ENCODE measurements at places on chromosomes 4 and X.

- no peak for DNase-seq
Observed at GRCh38 chrX:123731258-123731986, 1.4 kb downstream of the THOC2 start.

DNA sequence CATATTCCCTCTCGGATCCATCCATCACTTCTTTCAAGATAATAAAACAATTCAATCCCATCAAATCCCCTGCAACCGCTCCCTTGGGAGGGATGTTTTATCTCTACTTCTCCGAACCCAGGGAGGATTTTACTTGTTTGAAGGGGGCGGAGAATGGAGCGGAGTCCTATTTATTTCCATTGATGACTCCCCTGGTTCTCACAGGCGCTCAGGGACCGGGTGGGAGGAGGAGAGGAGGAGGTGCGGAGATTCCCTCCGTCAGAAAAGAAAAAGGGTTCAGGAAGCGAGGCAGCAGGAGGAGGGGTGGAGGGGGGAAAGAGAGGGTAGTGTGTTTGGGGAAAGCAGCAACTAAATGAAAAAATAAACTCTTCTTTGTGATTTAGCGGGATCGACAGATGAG is 2.1 kb downstream of the NDNF start:
- DNase-seq, result no peak

- DNase-seq, result no peak
Observed at GRCh38 chr4:7771541-7772507, 167.8 kb downstream of the AFAP1 start.

- no peak for DNase-seq
Observed at GRCh38 chr4:90174621-90175023, 47.4 kb downstream of the CCSER1 start.

DNA sequence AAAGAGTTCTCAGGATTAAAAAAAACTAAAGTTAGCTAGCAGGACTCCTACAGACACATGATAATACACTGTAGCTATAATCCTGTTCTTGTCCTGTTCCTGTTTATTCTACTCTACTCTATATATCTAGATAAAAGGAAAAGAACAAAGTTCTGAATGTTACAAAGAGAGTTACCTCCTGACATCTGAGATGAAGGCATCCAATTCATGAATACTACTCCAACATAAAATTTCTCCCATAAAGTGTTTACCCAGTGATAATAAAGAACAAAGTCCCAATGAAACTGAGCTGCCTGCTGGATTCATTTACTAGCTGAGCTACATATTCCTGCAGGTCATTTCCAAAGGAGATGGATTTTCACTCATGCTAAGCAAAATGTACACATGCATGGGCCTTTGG is 27.1 kb downstream of the SEPSECS start:
- DNase-seq, result no peak

- no peak for DNase-seq
Observed at GRCh38 chr4:75545526-75545925, 10.3 kb upstream of the ODAPH start.

- no peak for DNase-seq
Observed at GRCh38 chr4:118367872-118368271, 15.1 kb upstream of the PRSS12 start.

DNA sequence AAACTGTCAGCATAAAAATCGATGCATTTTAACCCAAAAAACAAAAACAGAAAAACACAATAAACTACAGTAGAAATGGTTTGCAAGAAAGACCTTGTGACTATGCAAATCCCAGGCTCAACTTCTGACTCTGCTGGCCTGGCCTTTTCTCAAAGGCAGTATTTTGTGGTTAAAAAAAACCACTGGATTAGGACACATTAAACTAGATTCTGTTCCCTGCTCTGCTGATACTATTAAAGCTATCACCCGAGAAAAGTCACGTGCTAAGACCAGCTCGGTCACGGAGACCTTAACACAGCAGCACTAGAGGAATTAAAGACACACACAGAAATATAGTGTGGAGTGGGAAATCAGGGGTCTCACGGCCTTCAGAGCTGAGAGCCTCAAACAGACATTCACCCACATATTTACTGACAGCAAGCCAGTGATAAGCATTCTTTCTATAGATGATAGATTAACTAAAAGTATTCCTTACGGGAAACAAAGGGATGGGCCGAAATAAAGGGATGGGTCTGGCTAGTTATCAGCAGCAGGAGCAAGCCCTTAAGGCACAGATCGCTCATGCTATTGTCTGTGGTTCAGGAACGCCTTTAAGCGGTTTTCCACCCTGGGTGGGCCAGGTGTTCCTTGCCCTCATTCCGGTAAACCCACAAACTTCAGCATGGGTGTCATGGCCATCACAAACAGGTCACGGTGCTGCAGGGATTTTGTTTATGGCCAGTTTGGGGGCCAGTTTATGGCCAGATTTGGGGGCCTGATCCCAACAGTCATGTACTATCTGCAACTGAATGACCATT is 16.1 kb downstream of the CBR4 start:
- no peak for DNase-seq

- DNase-seq, result peak; percentile 0
Observed at GRCh38 chr4:152643153-152644035, 36.4 kb downstream of the TMEM154 start.

DNA sequence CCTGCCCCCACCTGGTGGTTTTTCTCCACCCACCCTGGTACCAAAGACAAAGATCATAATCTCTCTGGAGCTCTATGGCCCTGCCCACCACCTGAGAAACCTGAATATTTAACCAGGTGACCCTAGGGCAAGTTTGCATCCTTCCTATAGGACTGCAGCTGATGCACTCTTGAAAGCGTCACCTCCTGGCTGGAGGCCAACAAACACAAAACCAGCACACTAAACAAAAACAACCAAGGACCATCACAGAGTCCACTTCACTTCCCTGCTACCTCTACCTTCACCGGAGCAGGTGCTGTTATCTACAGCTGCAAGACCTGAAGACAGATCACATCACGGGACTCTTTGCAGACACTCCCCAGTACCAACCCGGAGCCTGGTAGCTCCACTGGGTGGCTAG is 296.7 kb upstream of the FGF13 start:
- no peak for DNase-seq

GRCh38 chr4:107246761-107247160 is 210.6 kb upstream of the DKK2 start:
- DNase-seq, result no peak

DNA sequence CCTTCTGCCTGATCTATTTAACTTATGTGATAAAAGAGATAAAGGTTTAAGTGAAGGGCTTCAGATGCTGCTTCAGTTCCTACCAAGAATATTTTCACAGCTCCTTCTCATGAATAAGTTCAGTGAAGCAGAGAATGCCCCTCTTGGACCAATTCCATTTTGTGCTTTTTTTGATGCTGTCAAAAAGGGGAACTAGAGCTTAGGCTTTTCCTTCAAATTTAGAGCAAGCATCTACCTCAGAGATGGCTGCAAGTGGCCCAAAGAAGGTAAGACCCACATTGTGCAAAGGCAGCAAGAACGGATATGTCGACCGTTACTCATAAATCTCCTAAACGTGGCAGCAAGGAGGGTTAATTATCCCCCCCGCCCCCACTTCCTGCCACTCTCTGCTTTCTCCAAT is 4.5 kb downstream of the CHRDL1 start:
- DNase-seq, result no peak

- DNase-seq, result no peak
Observed at GRCh38 chr4:10589799-10590198, 94.8 kb downstream of the CLNK start.

DNA sequence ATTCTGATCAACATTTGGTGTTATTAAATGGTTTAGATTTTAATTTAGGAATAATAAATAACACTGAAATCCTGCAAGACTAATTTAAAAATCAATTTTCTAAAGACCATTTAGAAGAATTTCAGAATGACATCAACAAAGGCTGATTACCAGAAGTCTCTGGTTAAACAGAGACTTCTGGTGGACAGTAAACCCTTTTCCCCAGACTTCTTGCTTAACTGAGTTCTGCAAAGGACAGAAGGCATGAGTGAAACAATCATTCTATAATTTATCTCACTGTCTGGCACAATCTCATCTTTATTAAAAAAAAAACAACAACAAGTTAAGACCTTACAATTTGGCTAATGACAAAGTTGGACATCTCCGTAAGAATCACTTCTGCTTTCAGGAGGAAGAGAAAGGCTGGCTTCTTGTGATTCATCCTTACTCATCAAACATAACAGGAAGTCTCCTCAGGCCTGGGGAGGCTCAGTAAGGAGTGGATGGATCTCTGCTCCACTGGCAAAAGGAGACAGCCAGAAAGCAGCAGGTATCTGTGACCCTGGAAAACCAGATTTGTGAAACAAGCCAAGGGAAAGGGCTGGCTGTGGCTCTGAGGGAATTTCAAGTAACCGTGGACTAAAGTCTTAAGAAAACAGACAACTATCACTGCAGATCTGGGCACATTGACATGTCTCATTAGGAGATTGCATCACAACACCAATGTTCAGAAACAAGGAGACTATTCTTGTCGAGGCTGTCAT is 908 bp upstream of the TLR6 start:
- no peak for DNase-seq

DNA sequence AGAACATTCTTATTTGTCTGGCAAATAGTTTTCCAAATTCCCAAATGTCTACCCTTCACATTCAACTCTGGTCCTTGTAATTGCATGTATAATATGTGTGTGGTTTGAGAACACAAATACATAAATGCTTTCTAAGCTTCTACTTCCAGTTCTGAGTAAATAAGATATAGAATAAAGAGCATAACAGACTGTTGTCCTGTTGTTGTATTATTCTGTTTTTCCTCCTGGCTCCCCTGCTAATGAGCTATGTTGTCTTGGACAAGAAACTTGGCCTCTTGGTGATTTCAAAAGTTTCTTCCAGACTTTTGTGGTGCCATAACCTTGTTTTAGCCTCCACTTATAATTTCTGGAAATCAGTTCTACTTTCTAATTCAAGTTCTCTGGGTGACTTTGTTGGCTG is 75.3 kb upstream of the USP38 start:
- DNase-seq, result no peak

- DNase-seq, result no peak
Observed at GRCh38 chr4:32748061-32748460, 2027.9 kb downstream of the PCDH7 start.

- no peak for DNase-seq
Observed at GRCh38 chrX:13433298-13433605, 113.4 kb upstream of the ATXN3L start.

DNA sequence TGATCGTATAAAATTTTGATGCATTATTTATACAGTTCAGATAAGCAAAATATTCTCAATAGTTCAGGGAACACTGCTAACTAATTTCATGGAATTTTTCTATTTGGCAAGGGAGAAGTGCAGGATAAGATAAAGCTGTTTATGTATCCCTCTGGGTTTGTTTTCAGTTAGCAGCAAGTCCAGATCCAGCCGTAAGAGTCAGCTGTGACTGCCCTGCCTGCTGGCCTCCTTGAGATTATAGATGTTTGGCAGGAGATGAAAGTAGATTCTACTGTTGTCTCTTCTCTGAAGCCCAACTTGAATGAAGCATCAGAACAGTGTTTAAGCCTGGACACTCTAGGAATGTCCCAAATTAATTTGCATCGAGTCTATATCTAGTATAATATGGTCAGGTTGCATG is 29.5 kb downstream of the ANTXR2 start:
- DNase-seq, result no peak

GRCh38 chr4:16031546-16032395 is 52.1 kb downstream of the PROM1 start:
- no peak for DNase-seq

DNA sequence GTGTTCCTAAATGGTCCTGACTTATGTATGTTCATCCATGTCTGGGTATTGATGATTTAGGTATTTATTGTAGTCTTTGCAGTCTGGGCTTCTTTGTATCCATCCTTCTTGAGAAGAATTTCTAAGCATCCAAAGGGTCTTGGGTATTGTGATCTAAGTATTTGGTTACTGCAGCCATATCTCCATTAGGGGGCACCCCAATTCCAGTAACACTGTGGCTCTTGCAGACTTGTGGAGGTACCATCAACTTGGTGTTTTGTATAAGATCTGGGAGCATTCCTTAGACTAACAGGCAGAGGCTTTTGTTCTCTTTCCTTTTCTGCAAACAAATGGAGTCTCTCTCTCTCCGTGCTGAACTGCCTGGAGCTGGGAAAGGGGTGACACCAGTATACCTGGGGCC is 113.7 kb upstream of the NEXMIF start:
- no peak for DNase-seq

DNA sequence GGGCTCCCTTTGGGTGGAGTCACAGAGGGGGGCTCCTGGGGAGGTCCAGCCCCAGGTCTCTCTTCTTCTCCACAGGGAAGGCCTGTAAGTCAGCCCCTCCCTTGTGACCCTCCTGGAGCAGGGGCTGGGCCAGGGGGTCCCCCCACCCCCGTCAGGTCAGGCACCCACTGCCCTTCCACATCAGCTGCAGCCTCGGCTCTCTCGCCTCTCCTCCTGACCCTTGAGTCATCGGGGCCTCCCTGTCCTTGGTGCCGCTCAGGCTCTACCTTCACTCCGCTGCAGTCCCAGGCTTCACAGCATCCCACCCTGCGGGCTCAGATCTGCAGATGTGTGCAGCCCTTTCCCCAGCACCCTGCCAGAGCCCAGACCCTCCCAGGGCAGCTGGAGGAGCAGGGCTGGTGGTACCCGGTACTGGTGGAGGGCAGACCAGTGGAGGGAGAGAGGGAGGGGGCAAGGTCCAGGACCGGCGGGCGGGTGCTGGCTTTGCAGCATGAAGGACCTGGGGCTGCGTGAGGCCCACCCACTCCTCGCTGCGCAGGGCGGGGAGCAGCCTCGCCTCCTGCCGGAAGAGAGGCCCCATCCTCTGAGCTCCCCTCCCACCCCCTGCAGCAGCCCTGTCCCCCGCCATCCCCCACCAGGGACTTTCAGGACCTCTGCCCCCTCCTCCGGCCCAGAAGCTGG is 117.1 kb downstream of the FAM53A start:
- no peak for DNase-seq

GRCh38 chr4:89519771-89520320 is 212.2 kb upstream of the GPRIN3 start:
- DNase-seq, result no peak

- no peak for DNase-seq
Observed at GRCh38 chrX:115606861-115607260, 45.9 kb downstream of the PLS3 start.

GRCh38 chr4:94334476-94334875 is 8.2 kb downstream of the HPGDS start:
- no peak for DNase-seq

DNA sequence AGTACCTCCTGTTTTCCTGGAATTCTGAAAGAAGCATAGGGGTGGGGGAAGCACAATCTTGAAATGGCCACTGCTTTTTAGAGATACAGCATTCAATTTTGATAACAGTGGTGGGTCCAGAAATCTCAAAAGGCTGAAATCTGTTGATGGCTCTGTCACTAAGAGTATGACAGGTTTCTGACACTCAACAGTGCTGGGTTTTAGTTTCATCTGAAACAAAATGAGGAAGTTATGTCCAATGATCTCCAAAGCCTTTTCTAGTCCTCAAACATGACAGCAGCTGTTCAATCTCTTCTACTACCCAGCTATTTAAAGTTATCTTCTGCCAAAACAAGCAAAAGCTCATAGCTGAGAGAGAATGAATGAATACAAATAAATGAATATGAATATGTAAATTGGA is 110.5 kb downstream of the IL1RAPL1 start:
- no peak for DNase-seq

GRCh38 chrX:85995641-85996040 is 51.7 kb downstream of the CHM start:
- no peak for DNase-seq

GRCh38 chrX:11764602-11765067 is 6.6 kb downstream of the MSL3 start:
- DNase-seq, result no peak

GRCh38 chr4:10276152-10276551 is 159.6 kb upstream of the WDR1 start:
- no peak for DNase-seq

- DNase-seq, result no peak
Observed at GRCh38 chr4:185634066-185634652, 98.9 kb upstream of the PDLIM3 start.

- DNase-seq, result no peak
Observed at GRCh38 chr4:80431203-80431965, 95.9 kb downstream of the CFAP299 start.

Data from effector memory CD4-positive, alpha-beta T cell (primary cell).